ENCODE measurements at places on chromosomes 16 and 17.

DNA sequence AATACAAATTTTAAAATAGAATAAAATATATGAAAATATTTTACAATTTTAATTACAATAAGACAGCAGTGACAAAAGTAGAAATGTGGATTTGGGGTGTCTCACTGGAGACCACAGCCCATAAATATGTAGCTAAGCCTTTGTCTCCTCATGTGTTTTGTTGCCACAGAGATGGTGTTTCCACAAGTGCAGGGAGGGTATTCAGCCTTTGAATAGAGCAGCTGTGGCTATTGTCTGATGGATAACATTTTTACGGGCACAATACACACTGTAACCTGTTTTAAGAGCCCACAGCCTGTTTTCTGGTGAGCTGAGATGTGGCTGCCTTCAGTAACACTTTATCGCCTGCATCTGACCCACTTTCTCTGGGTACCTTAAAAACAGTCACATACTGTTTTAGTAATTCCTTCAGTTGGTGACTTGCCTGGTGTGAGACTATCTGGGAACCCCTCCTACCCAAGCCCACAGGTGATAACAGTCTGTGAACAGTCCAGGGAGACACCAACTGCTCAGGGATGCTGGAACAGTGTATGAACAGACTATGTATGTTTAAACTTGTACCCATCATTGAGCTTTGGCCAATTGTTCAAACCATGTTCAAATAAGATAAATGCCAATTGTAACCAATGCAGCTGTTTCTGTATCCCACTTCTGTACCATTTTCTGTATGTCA, 7.8 kb upstream of the AHSP start:
- no peak for DNase-seq

DNA sequence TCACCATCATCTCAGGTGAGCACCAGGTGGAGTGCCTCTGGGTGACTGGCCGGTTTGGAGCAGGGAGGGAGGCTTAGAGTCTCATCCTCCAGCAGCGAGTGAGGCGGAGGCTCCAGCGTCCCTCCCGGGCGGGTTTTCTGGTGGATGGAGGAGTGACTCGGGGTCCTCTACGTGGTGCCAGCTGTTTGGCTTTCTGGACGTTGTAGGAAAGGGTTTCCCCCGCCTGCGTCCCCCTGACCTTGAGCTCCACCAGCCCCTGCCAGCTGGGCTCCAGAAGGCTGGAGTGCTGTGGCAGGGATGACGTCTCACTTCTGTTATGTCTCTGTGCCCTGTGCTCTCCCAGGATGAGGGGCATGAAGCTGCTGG, 522 bp downstream of the DNASE1 start:
- DNase-seq = no peak

GRCh38 chr16:17463335-17463734, 7.4 kb downstream of the XYLT1 start:
- DNase-seq = no peak

GRCh38 chr17:65027305-65027704, 29.2 kb downstream of the GNA13 start:
- no peak for DNase-seq

- no peak for DNase-seq
Measured at GRCh38 chr16:12310286-12310685, 333.8 kb downstream of the SNX29 start.

- DNase-seq = peak; percentile 82
Measured at GRCh38 chr16:88810912-88811768, 588 bp downstream of the APRT start.

- DNase-seq = peak; percentile 81
Measured at GRCh38 chr17:7989781-7990655, 12.4 kb upstream of the GUCY2D start.

DNA sequence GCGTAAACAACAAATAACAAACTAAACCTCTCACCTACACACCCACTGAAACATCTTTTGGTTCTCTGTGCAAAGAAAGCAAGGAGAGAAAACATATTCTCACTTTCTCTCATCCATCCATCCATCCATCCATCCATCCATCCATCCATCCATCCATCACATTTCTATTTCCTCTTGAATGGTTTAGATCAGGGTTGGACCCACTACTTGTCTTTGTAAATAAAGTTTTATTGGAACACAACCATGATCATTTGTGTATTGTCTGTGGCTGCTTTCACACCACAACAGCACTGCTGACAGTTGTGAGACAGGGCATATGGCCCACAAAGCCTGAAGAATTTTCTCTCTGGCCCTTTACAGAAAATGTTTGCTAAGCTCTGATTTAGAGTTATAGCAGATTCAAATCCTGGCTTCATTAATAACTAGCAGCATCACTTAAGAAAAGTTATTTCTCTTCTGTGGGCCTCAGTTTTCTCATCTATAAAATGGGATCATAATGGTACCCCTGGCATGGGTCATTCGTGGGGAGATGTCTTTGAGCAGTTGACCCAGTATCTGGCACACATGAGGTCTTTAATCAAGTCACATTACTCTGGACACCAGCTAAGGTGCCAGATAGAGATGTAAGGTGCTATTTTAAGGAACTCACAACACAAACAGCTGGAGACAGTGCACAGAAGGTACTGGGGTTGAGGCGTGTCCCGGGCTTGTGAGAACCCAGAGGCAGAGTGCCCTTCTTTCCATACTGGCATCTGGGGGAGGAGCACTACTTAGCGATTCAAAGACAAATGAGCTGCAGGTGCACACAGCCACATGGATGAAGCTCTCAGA, 146.3 kb downstream of the CMIP start:
- DNase-seq = no peak

DNA sequence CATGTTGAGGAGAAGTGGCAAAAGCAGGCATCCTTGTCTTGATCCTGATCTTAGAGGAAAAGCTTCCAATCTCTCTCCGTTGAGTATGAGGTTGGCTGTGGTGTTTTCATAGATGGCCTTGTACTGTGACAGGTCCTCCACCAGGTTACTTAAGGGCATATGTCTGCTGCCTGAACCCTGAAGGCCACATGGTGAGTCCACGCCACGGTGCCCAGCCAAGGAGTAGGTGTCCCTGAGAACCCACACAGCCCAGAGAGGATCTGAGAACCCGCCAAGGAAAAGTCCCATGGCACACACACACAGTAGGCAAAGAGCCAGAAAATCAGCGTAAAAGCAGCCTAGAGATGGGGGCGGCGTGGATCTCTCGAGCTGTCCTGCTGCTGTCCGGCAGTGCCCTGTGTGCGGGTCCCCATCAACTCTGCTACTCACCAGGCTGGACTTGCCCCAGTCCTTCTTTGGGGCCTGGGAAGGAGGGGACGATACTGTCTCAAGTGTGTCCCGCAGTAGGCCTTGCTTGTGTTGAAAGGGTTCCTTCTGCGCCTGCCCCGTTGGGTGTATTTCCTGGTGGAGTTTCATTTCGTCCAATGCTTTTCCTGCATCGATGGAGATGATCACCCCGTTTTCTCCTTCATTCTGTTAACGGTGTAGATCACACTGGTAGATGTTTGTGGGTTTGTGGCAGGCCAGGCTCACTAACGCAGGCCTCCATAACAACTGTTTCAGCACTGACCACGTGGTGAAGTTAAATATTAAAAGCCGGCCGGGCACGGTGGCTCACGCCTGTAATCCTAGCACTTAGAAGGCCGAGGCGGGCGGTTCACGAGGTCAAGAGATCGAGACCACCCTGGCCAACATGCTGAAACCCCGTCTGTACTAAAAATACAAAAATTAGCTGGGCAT, 90.8 kb upstream of the DNAH17 start:
- no peak for DNase-seq

GRCh38 chr17:69913216-69913615, 161.8 kb upstream of the KCNJ16 start:
- no peak for DNase-seq

DNA sequence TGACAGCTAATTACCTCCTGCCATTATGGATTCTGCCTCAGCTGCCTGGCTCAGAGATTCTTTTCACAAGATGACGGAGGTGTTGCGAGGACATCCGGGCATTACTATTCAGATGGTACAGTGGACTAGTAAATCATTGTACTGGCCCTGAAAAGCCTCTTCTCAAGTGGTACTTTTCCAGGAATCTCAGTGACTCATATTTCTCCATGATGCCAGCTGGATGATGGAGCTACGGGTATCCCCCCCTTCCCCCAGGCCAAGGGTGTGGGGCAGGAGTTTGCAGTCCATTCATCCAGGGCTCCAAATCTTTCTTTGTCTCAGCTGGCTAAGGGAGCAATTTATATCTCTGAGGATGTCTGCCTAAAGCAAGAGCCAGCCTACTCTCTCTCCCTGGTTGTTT, 107.7 kb upstream of the GPR139 start:
- DNase-seq = no peak
